ENCODE measurements at places on chromosomes 1 and 21.

- H3K27me3 ChIP-seq, result peaks cover 10% of the 10 kb centered on the region
- no peaks in the 10 kb centered on the region for H3K4me1 ChIP-seq
- no peak for DNase-seq
- H3K27ac ChIP-seq, result no peak overlapping the region
- H3K4me3 ChIP-seq, result no peak overlapping the region
These were observed 255.8 kb downstream of the RHOU start for GRCh38 chr1:228990906-228991569.

DNA sequence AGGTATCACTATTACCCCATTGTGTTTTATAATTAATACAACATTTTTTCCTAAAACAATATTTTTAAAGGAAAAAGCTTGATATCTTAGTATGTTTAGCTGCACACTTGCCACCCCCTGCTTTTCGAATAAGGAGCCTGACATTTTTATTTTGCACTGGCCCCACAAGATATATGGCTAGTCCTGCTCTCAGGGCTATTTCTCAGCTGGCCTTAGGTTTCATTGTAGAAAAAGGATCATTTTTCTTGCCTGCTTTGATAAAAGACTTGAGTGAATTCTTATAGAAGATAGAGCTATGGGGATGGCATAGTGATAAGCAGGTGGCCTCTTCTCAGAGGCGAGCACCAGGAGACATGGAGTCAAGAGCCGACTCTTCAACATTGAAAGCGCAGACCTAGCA is 167.0 kb downstream of the FAM78B start:
- no peaks in the 10 kb centered on the region for H3K4me1 ChIP-seq
- peaks cover 4% of the 10 kb centered on the region for H3K27me3 ChIP-seq
- H3K36me3 ChIP-seq, result no peaks in the 10 kb centered on the region
- H3K27ac ChIP-seq, result no peak overlapping the region
- H3K4me3 ChIP-seq, result no peak overlapping the region

DNA sequence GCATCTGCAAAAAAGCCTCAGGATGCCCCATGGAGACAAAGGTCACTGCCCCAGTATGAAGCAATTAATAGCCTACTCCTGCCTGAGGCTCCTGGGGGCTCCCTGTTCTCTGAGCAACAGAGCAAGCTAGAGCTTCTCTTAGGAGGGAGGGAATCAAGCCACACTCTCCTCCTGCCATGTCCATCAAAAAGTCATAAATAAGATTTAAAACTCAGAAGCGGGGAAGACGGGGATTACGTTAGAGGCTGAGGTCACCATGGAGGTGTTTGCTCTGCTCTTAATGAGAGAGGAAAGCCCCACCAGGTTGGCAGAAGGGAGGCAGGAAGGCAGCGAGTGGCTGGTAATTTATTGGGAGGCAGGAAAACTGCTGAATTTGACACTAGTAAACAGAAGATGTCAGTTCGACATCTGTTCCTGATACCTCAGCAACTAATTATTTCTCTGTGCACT is 98.4 kb upstream of the TNR start:
- H3K27me3 ChIP-seq, result no peaks in the 10 kb centered on the region
- H3K27ac ChIP-seq, result no peak overlapping the region
- H3K4me1 ChIP-seq, result no peaks in the 10 kb centered on the region
- DNase-seq, result no peak
- no peaks in the 10 kb centered on the region for H3K36me3 ChIP-seq

GRCh38 chr1:193013005-193013404 is 46.2 kb downstream of the UCHL5 start:
- no peak overlapping the region for H3K27ac ChIP-seq
- H3K4me1 ChIP-seq, result no peaks in the 10 kb centered on the region
- no peak for DNase-seq
- H3K36me3 ChIP-seq, result peaks cover 2% of the 10 kb centered on the region
- no peak overlapping the region for H3K4me3 ChIP-seq
- H3K27me3 ChIP-seq, result no peaks in the 10 kb centered on the region

- peak overlapping the region; percentile 96 for H3K27ac ChIP-seq
- H3K36me3 ChIP-seq, result peaks cover 15% of the 10 kb centered on the region
- H3K4me1 ChIP-seq, result peaks cover 61% of the 10 kb centered on the region
- DNase-seq, result peak; percentile 45
- H3K27me3 ChIP-seq, result no peaks in the 10 kb centered on the region
- peak overlapping the region; percentile 76 for H3K4me3 ChIP-seq
These were observed 3.3 kb downstream of the CNST start for GRCh38 chr1:246569248-246570238.

- no peaks in the 10 kb centered on the region for H3K27me3 ChIP-seq
- H3K4me1 ChIP-seq, result no peaks in the 10 kb centered on the region
- H3K36me3 ChIP-seq, result no peaks in the 10 kb centered on the region
- DNase-seq, result no peak
- H3K27ac ChIP-seq, result no peak overlapping the region
- no peak overlapping the region for H3K4me3 ChIP-seq
These were observed 737.8 kb upstream of the CXADR start for GRCh38 chr21:16775076-16775475.

Data from activated CD4-positive, alpha-beta memory T cell treated with anti-CD3 and anti-CD28 coated beads, Interleukin-2, amount 10 ng/mL, durations not matched to agents 7 days and 5 days (primary cell).